ENCODE measurements at places on chromosomes 7 and 10.

- DNase-seq: no peak
These were observed 40.2 kb upstream of the MYL10 start for GRCh38 chr7:101669307-101669706.

DNA sequence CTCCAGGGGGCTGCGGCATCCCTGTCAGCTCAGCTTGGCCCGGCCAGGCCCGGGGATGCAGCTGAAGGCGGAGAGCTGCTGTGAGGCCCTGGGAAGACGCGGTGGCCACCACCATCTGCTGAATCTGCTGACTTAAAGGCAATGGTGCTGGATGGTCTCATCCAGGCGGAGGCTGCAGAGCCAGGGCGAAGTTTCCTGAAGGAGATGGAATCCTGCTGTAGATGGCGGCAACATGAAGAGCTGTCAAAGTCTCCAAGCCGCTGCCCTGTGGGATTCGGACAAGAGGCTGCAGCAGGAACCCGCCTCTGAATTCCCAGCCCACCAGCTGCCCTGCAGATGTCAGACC lies 200.1 kb downstream of the PTPRN2 start:
- DNase-seq: no peak

DNA sequence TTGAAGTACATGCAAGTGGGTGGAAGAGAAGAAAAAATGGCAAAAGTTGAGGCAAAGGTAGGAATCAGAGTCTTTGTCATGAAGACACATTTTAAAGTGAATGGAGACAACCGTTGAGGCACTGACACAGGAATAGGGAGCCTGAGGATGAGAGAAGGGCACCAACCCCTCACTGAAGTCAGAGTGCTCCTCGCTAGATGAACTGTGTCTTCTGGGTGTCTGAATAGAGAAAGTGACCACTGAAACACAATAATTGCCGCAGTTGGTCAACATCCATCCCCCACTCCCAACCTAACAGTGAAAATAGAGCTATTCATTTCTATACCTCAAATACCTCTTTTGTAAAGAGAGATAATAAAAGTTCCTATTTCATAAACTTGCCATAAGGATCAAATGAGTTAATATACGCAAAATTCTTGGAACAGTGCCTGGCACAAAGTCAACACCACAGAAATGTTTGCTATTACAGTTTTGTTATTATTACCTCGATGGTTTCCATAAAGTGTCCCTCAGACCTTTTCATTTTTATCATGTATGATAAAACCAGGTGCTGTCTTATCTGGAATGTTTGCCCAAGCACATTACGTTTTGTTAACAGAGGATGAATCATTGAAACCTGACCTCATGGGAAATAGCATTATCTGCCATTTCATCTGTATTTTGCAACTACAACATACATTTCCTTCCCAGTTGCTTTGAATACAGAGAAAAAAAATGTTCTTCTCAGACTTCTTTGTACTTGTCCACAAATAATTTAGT lies 61.8 kb upstream of the SP4 start:
- no peak for DNase-seq

DNA sequence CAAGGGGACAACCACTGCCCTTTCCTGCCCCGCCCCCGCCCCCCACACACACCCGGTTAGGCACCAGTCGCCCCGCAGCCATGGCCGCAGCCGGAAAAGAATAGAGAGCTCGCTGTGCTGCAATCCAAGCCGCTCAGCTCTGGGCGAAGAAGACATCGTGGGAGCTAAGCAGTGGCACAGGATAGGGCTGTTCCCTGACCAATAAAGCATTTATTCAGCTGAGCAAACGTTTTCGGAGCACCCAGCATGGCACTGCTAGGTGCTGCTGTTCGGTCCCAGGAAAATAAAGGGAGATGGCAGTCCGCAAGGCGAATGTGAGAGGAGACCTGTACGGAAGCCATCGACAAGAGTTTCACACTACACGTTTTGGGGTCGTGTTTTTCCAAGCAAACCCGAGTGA lies 18.3 kb downstream of the SKIDA1 start:
- no peak for DNase-seq

GRCh38 chr10:100245484-100246220 lies 16.3 kb upstream of the CHUK start:
- DNase-seq: no peak

DNA sequence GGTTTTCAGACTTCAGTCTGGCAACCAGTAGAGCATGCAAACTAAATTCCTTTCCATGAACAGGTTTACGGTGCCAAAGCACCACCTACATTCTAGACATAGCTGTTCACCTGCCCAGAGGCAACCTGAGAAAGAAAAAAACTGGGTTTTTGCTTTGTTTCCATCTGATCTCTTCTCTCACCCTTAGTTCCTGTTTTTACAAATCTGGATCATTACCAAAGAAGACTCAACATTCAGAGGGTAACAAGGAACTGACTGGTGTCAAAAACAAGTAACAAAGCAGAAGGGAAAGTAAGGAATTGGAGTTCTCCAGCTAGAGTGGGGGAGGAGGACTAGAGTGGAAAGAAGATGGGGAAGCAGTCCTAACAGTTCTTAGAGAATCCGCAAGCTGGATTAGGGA lies 36.4 kb downstream of the CPVL start:
- DNase-seq: no peak

DNA sequence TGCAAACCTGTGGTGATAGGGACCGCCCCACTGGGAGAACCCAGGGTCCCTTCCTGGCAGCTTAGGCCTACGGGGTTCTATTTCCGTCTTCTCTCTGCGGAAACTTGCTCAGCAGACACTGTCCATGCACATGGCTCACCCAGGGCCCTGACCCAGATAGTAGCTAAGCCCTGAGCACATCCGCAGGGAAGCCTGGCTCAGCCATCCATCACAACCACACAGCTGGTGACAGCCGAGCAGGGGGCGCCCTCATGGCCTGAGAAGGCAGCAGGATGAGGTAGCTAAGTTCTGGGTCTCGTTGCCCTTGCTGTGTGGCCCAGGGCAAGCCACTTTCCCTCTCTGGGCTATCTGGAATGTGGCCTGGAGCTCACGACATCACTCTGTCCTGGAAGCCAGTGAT lies 23.3 kb downstream of the NPTX2 start:
- no peak for DNase-seq

- no peak for DNase-seq
These were observed 245.3 kb downstream of the KCNMA1 start for GRCh38 chr10:77392236-77392721.

- no peak for DNase-seq
These were observed 61.7 kb upstream of the ELN start for GRCh38 chr7:73966062-73966940.

DNA sequence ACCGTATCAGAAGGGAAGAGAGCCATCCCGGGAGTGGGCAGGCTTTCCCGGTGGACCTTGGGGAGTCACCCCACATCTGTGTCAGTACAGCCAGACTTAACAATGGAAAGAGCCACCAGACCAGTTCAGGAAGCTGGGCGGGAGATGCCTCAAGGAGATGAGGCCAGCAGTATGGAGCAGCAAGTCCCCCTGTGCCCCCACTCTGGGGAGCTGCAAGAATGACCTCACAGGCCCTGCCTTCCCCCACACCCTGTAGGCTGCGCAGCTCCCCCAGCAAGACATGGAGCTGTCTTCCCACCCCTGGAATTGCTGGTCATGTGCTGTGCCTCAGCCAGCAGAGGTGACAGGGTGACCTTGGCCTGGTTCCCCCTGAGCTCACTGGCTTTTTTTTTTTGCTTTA lies 76.8 kb upstream of the INSIG1 start:
- DNase-seq: no peak

GRCh38 chr7:8161364-8161828 lies 100.6 kb downstream of the ICA1 start:
- DNase-seq: no peak

Data from stimulated activated CD4-positive, alpha-beta T cell treated with anti-CD3 and anti-CD28 coated beads, Interleukin-4, amount 100 ng/mL, for 24 hours (primary cell).